ENCODE measurements at places on chromosomes 2 and 18. TPM values are rescaled to one million over a fixed set of nuclear protein-coding genes. Genes with fewer than 3 reads are reported as not detected.

DNA sequence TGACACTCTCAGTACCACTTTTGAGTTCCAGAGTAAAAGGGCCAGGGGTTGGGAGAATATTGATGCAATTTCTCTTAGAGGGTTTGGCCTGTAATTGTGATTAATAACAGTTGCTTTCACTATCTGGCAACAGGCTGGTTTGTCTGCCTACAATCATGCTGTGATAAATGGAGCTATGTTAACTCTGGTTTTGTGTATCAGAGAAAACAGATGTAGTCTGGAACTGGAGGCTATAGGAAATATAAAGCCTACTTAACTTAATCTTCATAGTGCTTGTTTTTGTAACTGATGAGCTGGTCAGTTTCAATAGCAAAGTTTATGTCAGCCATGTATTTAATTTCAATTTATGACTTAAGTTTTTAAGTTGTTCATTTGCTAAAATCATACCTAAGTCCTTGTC is 138.0 kb downstream of the AGPS start:
- no peak for DNase-seq

The CERKL gene
- total RNA-seq = not detected

The EGR4 gene
- total RNA-seq = not detected

The MAP3K20 gene
- 76.8 TPM for total RNA-seq

DNA sequence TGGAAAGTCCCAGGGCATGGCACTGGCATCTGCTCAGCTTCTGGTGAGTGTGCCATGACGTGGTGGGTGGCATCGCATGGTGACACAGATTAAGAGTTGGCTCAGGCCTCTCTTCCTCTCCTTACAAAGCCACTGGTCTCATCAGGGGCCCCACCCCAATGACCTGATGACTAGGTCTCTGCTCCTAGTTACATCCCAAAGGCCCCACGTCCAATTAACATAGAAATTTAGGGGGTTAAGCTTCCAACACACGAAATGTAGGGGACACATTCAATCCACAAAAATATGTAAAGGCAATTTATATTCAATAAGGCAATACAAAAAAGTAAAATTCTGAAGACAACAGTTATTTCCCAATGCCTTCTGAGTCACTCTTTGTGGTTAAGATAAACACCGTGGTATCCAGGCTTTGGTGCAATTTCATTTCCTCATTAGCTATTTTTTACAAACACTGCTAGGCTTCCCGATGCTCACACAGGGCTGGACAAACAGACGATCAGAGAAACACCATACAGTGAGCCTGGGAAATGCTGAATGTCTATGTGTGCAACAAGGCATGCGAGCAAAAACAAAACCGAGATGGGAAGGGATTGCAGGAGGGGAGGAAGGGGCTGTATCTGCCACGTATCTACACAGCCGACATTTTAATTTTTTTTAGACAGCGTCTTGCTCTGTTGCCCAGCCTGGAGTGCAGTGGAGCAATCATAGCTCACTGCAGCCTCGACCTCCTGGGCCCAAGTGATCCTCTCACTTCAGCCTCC is 67.2 kb downstream of the MBP start:
- DNase-seq = peak; percentile 85

GRCh38 chr18:36811430-36811829 is 17.4 kb downstream of the TPGS2 start:
- no peak for DNase-seq

The PLCL1 gene
- 0.95 TPM for total RNA-seq

- DNase-seq = no peak
Measured at GRCh38 chr2:127157114-127157513, 50.2 kb upstream of the BIN1 start.

The GLI2 gene
- total RNA-seq = 0.38 TPM

DNA sequence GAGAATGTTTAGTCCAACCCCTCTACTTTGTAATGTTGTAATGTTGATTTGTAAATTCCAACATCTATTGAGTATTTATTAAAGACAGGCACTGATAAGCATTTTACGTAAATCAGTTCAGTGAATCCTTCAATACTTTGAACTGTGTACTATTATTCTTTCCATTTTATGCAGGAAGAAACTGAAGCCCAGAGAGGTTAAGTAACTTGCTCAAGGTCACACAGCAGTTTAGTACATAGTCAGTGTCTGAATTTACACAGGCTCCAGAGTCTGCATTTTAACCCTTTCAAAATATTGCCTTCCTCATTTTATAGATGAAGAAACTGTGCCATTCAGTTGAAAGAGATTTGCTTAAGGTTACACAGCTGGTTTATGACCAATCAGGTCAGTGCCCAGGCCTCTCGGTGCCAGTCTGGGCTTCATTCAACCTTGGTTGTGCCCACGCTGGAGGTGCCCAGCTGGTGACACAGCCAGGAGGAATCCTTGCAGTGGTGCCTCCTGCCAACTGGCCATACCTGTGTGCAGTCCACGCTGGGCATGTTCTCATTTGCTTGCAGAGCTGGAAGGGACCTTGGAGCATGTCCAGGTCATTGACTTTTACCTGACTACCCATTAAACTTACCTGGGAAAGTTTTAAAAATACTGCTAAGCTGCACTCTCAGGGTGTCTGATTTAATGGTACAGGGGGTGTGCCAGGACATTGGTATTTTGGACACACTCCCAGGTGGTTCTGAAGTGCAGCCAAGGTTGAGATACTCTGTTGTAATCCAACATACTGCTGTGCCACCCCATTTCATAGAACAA is 74.3 kb upstream of the CYRIA start:
- DNase-seq = no peak

GRCh38 chr2:34365512-34365911 is 766.4 kb upstream of the FAM98A start:
- DNase-seq = no peak

The CASP10 gene
- total RNA-seq = 23.0 TPM

GRCh38 chr2:13542642-13543041 is 825.9 kb downstream of the TRIB2 start:
- no peak for DNase-seq

- no peak for DNase-seq
Measured at GRCh38 chr18:59699750-59700534, 2.7 kb upstream of the CCBE1 start.

- DNase-seq = no peak
Measured at GRCh38 chr2:2930841-2931240, 446.8 kb downstream of the EIPR1 start.
